ENCODE measurements at places on chromosomes 4 and X.

DNA sequence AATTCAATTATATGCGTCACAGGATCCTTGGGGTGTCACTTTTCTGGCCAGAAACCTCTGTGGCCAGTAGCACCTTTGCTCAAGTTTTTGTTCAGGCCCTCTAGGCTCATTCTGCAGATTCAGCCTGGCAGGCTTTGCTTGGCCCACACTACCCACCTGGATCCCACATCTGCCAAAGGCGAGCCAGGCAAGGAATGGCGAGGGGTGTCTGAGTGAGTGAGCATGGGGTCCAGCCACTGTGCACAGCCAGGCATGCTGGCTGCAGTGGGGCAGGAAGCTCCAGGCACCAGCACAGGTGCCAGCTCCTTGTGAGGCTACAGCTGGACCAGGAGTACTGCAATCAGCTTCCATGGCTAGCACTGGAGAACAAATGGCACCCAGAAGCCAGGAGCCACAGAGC, 914.9 kb downstream of the FSTL5 start:
- no peak for DNase-seq

DNA sequence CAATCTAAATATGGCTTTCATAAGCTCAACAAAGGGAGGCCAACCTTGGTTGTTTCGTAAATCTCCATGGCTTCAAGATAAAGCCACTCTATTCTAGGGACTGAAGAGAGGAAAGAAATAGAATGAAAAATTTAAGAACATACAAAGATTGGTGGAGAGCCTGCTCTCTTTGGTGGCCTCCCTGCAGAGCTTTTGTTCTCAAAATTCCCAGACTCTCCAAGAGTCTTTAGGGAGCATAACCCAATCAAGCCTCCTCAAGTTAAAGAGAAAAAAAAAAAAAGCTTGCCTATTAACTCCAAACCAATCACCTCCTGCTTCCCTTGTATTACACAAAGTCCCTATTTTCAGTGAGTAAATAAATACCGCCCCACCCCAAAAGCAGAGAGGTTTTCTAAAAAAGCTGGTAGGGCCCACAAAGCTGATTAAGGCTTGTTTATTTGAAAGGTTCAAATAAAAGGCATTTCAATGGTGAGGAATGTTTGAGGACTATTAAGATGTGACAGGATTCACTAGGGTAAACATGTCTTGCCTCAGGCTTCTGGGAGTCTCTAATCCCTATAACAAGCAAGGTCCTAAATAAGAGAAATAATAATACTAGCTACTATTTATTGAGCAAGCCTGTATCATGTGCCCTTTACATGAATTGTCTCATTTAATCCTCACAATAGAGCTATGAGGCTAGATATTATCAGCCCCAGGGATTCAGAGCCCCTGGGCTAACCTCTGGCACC, 71.6 kb downstream of the GPC3 start:
- DNase-seq: no peak

GRCh38 chr4:90950385-90950841, 823.2 kb downstream of the CCSER1 start:
- no peak for DNase-seq

- DNase-seq: no peak
These were observed 14.9 kb downstream of the MSANTD1 start for GRCh38 chr4:3263876-3264193.

DNA sequence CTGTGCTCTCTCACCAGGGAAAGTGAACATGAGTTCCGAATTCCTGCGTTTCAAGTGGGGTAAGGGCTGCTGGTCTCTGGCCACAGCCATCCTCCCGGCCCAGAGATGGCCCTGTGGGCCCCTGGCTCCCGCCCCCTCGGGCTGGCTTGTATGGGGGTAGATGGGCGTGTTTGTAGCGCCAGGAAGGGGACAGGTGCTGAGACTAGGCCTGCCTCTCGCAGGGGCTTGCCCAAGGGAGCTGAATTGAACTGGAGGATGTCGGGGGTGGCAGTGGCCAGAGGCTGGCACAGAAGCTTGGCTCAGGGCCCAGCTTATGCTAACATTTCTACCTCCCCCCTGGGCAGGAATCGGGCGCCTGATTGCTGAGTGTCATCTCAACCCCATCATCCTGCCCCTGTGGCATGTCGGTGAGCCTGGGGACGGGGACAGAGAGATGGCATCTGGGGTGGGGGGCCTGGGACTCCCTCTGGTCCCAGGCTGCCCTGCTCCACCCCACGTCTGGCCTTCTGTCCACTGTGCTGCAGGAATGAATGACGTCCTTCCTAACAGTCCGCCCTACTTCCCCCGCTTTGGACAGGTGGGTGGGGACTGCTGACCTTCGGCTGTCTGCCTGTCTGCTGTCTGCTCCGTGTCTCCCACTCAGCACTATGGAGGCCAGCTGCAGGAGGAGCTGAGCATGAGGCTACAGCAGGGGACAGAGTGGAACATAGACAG, 8.5 kb downstream of the TAFAZZIN start:
- DNase-seq: no peak

DNA sequence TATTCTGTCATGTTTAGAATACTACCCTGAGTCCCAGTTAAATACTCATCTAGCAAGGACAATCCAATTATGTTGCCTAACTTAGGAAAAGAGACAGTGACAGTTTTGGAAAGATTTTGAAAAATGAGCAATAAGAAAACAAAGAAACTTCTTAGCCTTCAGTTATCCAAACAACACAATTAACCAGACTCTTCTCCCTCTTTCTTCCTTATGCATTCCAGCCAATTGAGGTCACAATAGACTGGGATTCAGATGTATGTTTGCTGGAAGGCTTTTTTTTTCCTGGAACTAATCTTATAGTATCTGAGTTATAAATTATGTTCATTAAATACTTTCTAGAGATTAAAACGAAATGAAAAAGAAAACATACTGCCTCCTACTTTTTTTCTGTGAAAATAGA, 109.6 kb downstream of the GUCY2F start:
- no peak for DNase-seq

DNA sequence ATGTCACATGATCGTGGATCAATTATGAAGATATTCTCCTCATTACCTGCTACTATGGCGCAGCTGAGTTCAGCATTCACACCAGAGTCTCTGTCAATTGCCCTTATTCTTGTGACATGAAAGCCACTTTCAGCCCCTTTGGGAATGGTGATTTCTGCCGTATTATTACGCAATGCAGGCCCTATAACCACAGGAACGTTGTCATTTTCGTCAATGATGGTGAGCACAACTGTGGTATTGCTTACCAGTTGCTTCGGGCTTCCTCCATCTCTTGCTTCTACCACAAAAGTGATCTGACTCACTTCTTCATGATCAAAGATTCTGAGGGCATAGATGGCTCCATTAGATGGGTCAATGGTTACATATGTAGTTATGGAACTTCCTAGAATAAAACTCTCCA, 2.1 kb downstream of the PCDH18 start:
- DNase-seq: no peak

- DNase-seq: no peak
These were observed 5.3 kb upstream of the IDS start for GRCh38 chrX:149510386-149510785.

GRCh38 chr4:13176741-13177142, 307.4 kb downstream of the RAB28 start:
- no peak for DNase-seq
